Stimulated activated CD8-positive, alpha-beta memory T cell treated with anti-CD3 and anti-CD28 coated beads, Interleukin-15, amount 100 ng/mL, for 24 hours (primary cell): ENCODE measurements at places on chromosomes 3 and 15.

GRCh38 chr15:101018016-101018415, 98.9 kb downstream of the LRRK1 start:
- DNase-seq: no peak

- no peak for DNase-seq
Observed at GRCh38 chr15:29208836-29209235, 60.8 kb downstream of the NSMCE3 start.

DNA sequence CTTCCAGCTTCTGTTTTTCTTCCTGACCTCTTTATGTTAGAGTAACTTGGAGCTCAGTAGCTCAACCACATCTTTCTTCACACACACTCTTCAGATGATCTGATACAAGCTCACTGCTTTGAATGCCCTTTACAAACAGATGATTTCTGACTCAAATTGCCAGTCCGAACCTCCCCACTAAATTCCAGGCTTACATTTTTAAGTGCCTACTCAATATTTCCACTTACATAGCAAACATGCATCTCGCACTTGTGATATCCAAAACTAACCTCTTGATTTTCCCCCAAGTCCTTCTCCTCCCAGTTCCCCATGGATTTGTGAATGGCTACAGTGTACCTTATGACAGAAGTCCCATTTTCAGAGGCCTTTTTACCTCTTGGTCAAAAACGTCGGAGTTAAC, 139.1 kb downstream of the GBE1 start:
- no peak for DNase-seq

GRCh38 chr3:137332297-137332696, 374.5 kb downstream of the IL20RB start:
- DNase-seq: no peak

DNA sequence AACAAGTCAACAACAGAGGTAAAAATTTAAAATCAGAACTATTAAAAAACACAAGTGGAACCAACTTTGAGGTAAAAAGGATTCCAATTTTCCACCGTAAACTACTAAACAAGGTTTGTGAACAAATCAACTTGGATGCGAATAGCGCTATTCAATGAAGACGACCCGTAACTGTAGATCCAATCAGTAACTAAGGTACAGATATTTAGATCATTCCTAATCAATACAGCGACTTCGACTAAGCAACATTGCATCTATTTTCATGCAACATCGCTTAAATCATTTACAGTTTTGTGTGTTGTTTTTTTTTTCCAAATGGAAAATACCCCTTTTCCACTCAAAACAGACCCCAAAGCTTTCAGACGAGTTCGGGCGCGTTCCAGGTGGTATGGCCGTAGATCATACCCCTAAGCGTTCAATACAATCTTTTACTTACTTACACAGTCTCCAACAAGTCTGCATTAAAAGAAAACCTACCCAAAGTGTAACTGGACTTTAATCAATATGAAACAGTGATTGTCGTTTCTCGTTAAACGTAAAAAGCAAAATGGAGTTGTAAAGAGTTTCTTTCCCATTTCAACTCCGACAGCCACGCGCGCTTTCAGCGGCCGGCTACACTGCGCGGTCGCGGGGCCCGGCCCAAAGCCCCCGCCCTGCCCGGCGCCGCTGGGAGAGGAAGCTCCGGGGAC, 786 bp downstream of the RHOA start:
- DNase-seq: no peak

DNA sequence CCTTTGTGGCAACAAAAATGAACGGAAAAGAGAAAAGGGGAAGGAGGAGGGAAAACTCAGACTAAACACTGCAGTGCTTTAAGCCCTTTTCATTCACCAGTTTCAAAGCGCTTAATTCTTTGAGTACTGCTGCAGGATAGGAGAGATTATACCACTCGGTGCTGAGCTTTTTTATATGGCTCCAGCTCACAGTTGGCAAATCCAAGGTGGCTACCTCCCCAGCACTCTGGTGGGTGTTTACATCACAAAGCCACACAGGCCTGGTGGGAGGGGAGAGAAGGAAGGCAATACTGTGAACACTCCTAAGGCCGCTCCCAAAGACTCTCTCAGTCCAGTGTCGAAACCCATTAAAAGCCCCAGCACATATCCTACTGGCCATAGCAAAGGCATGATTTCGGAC, 191.4 kb downstream of the STT3B start:
- no peak for DNase-seq

GRCh38 chr15:73800662-73801345, 47.7 kb upstream of the INSYN1 start:
- no peak for DNase-seq

GRCh38 chr3:42143440-42143839, 52.3 kb downstream of the TRAK1 start:
- DNase-seq: no peak
